ENCODE measurements at places on chromosomes 1 and 21. TPM values are rescaled to one million over a fixed set of nuclear protein-coding genes. Genes with fewer than 3 reads are reported as not detected.

UBASH3A gene
- not detected for polyA plus RNA-seq

GRCh38 chr1:177020851-177021589 lies 143.5 kb downstream of the ASTN1 start:
- no peak for DNase-seq

PFKFB2 gene
- 27.3 TPM for polyA plus RNA-seq

- DNase-seq, result no peak
Measured at GRCh38 chr1:111483166-111483565, 9.4 kb downstream of the C1orf162 start.

DNA sequence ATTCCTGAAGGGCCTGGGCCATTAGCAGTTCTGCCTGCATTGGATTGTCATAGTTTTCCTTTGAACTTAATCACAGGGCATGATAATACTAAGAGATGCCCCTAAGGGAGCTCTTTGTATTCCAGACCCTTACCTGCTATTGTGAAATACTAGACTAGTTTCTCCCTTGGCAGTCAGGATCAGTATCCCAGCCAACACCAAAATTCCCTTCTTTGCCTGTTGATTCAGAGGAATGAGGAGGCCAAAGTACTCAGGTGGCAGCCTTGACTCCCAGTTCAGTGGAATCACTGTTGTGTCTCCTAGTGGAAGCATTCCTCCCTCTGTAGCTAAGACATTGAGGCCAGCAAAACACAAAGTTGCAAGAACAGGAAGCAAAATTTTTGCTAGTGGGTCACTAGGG lies 20.7 kb downstream of the SLAMF7 start:
- no peak for DNase-seq

EBNA1BP2 gene
- 77.5 TPM for polyA plus RNA-seq

DNA sequence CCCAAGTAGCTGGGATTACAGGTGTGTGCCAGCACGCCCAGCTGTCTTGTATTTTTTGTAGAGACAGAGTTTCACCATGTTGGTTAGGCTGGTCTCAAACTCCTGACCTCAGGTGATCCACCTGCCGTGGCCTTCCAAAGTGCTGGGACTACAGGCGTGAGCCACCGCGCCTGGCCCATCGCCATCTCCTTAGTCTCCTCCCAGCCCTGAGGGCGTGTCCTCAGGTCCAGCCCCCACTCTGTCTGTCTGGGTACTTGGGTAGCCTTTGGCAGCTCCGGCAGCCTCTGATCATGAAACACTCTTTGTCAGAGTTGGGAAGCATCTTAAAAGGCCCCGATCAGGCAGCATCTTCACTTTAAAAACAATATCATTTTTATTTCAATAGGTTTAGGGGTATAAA lies 90.3 kb upstream of the DISP3 start:
- no peak for DNase-seq

- no peak for DNase-seq
Measured at GRCh38 chr1:148166558-148167492, 14.7 kb upstream of the NBPF11 start.

DNA sequence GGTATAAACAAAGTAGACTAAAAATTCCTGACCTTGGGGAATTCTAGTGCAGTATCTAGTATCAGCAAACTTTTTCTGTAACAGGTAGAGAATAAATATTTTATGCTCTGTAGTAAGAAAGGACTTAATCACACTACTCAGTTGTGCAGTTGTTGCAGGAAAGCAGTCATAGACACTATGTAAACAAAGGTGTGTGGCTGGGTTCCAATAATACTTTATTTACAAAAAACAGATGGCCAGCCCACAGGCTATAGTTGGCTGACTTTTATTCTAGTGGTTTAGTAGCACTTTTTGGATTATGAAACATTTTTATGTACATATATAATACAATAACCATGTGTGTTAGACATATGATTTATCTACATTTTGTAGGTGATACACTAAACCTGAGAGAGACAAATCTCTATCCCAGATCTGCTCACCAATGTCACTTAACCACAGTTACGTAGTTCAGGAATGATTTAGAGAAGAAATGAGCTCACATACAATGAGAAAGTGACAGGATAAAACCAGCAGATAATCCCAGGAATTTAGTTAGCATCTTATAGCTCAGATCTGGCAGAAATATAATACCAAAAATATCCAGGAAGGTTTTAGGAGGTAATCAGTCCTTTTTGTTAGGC lies 56.1 kb downstream of the MIER1 start:
- DNase-seq, result no peak

GRCh38 chr1:19254416-19254815 lies 2.8 kb downstream of the MRTO4 start:
- no peak for DNase-seq

DNA sequence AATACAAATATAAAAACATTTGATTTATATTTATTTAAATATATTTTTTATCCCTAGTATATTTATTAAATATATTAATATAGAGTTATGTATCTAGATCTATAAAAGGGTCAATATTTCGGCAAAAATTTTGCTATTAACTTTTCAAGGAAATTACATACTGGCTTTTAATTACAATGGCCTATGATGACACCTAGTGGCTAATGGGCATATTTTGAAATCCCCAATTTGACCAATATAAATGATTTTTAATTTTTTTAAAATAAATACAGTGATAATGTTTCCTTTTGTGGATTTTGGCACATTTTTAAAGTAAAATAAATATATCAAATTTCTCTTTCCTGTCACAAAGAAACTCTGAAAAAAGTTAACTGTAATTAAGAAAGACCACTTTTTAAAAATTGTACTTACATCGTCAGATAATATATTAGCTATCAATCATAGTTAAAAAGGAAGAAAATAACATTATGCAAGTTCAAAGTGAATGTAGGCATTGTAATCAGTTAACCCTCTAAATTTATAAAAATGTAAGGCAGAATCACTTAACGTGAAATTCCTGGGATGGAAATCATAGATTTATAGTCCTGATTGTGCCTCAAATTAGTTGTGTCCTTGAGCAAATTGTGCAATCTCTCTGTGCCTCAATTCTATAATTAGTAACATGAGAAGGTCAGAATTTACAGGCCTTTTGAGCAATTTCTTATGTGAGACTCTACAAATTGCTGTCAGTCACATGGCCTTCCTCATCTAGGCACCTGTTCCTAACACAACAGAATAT lies 25.6 kb upstream of the RGS13 start:
- DNase-seq, result no peak

ELAPOR1 gene
- polyA plus RNA-seq, result 1.6 TPM

GRCh38 chr1:111611986-111612385 lies 7.6 kb upstream of the RAP1A start:
- DNase-seq, result no peak

COL11A1 gene
- 6.9 TPM for polyA plus RNA-seq

ZNF683 gene
- not detected for polyA plus RNA-seq

- no peak for DNase-seq
Measured at GRCh38 chr1:221289103-221289502, 409.9 kb downstream of the HLX start.

CALML6 gene
- polyA plus RNA-seq, result 0.65 TPM

DNA sequence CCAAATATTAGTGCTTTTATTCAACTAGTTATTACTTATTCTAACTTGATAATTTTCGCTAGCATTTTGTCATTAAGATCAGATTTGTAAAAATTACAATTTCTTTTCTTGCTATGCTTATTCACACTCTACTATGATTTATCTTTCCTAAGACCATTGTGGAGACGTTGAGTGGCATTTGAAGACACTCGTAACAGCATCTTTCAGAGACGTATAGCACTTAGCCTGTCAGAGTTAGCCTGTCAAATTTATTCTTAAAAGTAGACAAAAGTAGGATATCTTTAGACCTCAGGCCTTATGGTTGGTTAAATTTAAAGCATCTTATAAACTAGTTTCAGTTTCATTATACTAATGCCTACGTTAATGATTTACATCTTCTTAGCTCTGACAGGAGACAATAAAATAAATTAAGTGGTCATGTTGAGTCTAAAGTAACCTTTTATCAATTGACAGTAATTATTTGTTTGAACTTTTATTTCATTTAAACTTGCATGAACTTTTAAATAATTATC lies 1410.1 kb downstream of the MRPL39 start:
- DNase-seq, result no peak

DNA sequence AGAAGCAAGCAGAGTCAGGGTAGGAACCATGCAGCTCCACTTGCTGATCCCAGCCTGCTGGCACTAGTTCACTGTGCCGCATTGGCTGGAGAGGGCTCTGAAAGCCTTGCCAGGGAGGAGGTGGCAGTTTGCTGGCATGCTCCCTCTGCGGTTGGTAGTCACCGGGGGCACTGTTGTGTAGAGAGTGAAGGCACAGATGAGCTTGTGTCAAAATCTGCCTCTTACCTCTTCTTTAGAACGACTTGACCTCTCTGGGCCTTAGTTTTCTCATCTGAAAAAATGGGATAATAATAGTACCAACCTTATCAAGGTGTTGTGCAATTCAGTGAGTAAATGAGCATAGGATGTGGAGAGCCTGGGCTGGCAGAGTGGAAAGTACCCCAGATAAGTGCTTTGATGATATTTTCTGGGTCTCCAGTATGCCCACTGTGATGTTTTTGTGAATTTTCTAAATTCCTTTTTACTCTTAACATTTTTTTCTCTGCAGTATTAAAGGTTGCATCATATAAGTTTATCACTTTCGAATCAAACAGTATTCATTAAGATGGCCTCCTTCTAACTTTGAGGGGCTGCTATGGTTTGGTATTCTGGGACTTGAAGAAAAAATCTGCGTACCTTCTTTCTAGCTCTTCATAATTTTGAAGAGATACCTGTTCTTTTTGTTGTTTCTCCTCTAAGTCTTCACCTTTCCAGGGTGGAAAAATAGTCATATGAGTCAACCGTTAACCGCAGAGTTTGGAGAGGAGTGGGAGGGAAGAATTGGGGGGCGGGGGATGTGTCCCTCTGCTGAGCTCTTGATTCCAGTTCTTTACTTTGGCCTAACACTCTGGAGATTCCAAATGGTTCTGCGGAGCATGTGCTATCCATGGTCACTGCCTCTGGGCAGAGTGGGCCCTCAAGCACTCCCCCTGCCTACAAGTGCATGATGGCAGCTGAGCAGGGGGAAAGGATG lies 26.8 kb downstream of the SZRD1 start:
- no peak for DNase-seq

DNA sequence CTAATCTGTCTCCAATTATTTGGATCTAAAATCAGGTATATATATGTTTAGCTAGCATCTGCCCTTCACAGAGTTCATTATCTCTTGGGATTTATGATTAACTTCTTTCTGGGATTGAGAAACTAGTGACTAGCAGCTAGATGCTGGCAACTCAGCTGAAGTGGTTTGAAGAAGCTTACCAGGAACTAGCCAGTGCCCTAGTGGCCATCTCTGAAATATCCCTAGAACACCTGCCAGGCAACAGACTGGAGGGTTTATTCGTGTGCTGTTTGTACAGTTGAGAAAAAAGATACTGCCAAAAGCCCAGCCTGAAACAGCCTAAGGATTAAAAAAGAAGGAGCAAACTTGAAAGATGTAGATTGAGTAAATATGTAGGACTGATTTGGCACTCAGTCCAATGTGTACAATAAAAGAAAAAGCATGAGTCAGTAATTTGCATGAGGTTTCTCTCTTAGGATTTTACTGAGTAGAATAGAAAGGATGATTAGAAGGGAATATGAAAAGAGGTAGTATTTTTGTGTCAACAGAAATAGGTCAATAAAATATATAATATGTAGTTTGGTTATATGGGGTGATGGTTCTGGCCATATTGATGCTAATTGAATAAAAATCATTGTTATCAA lies 1144.6 kb upstream of the ADGRL2 start:
- no peak for DNase-seq

- no peak for DNase-seq
Measured at GRCh38 chr1:58812926-58813325, 29.1 kb upstream of the JUN start.

DNA sequence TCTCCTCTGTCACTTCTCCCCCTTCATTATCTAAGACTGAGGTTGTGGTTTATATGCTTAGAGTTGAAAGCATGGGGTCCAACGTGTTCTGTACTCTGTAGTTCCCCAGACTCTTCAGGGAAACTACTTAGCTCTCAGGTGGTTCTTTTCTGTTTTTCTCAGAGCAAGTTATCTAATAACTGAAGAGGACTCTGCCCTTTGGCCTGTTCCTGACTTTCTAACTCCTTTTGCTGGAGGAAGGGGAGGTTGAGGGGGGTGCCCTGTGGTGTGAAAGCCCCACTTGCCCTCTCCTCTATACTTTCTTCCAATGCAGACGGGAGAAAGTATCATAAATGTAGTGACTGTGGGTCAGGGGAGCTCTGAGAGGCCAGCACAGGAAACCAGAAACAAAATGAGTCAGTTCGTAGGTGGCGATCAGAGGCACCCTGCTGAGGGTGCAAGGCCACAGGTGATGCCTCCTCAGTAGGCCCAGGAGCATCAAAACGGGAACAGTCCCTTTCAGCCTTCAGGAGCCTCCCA lies 5.0 kb downstream of the SLC25A44 start:
- no peak for DNase-seq

DNA sequence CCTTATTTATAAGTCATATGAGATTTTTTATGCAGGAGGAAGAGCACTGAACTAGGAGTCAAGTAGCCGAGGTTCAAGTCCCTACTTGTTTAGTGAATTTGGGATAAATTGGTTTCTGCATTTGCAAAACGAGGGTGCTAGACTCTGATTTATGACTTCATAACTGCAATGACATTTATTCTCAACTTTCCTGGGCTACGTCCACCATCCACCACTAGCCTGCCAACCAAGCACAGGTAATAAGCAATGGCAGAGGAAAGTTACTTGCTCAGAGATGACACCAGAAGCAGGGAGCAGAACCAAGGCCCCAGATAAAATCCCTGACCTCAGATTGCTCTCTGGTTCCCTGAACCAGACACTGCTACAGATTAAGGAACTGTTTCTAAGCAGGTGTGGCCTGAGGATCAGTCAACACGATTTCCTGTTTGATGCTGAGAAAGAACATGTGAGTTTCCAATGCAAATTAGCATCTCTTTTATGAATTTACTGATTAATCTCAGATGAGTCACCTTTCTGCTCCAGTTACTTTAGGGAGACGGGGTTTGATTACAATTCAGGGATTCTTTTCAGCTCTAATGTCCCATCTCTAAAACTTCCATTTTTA lies 52.7 kb downstream of the PLPP3 start:
- no peak for DNase-seq

DNA sequence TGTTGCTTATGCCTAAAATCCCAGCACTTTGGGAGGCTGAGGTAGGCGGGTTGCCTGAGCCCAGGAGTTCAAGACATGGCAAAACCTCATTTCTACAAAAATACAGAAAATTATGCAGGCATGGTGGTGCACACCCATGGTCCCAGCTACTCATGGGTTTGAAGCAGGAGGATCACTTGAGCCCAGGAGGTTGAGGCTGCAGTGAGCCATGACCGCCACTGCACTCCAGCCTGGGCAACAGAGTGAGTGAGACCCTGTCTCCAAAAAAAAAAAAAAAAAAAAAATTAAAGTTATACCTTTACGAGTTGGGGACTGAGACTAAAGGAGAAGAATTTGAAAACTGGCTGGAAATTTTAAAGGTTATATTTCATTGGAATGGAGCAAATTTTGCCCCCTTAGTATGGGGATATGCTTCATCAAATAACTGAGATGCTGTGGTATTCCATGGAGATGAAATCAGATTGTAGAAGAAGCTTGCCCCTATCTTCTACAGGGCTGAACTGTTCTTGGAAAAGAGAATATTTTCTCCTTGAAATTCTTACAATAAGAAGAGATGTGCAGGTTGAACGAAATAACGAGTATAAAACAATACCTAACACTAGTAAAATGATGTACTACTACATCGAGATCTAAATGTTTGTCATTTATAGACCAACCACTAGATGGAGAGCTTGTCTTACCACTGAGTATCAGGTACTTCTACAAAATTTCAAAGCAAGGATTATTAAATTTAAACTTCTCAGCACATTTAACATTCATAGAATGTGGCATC lies 34.9 kb upstream of the SCYL3 start:
- peak; percentile 36 for DNase-seq
